Hippocampal formation (tissue), 2 donors: ENCODE measurements at places on chromosomes 16 and 17.

DNA sequence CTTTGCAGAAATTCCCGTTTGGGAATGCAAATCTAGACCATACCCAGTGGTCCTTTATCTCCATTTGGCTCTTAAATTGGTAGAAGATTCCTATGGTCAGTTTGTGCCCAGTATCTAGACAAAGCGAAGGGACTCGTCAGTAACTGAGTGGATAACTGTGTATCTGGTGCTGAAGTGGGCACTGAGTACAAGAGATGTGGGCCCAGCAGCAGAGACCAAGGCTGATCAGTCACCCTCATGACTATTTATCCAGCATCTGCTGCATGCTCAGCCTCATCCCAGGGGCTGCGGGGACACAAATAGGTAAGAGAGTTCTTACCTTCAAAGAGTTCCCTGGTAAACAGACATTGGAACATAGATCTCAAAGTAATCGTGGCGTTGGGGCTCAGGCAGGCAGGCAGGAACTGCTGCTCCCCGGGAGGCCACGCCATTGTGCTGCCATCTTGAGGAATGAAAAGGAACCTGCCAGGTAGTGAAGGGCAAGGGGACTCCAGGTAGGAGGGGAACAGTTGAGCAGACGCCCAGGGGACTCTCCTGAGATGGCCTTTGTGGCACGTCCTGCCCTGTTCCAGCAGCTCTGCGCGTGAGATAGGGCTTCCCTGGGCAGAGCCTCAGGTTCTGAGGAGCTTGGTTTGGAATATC, 10.3 kb downstream of the NT5M start:
- DNase-seq, result no peak

DNA sequence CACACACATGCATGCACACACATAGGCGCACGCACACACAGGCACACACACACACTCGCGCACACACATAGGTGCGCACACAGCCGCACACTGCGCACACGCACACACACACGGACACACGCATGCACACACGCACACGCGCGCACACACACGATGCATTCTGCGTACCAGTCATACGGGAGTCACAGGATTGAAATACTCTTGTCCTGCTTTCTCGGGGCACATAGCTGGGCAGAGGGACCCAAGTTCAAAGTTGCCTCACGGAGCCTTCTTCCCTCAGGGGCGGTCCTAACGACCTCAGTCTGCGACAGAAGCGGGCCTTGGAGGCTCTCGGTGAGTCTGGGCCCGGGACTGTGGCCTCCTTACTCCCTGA, 56.0 kb downstream of the MRM1 start:
- no peak for DNase-seq

DNA sequence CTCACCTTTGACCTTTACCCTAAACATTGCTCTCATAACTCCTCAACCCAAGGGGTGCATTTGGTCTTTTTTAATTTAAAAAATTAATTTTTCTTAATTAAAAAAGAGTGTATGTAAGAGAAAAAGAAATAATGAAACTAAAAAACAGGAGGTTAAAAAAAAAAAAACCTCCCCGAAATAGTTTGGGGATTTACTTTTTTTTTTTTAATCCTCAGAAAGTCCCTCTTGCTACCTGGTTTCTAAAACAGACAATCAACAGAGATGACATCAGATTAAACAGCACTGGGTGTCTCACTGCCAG, 301.3 kb downstream of the SOX9 start:
- DNase-seq, result no peak

DNA sequence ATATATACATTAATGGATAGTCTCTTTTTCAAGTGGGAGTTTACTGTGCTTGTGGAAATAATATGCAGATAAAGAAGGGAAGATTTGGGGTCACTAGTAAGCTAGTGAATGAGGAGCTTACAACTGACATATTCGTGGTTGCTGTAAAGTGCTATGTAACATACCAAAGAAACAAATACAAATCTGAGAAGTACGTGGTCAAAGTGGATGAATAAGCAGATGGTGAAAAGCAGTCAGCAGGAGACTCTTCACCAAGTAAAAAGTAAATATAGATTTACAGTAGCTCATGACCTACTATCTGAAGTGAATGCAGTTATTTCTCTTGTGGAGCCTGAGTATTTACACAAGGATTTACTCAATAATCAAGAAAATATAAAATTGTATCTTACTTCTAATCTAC, 136.6 kb upstream of the ELAC2 start:
- no peak for DNase-seq
